ENCODE measurements at places on chromosomes 16 and 17.

DNA sequence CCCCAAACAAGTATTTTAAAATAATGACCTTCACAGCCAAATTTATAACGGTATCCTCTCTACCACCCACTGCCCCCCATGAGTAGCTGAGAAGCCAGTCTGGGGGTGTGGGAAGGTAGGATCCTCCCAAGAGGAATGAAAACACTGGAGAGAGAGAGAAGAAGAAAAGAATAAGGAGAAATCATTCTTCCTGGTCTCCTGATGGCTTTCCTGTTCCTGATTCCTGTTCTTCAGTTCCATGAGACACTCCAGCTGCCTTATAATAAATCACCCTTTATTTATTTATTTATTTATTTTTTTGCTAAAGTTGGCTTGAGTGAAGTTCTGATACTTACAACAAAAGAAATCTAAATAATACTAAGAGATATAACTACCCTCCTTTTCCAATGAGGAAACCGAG is 56.4 kb upstream of the FAM20A start:
- no peak for DNase-seq

- no peak for DNase-seq
Measured at GRCh38 chr17:15957608-15958307, 12.8 kb downstream of the ADORA2B start.

- DNase-seq, result no peak
Measured at GRCh38 chr17:2965621-2966595, 97.5 kb downstream of the OR1D5 start.

- DNase-seq, result no peak
Measured at GRCh38 chr16:7382521-7382920, 49.9 kb downstream of the RBFOX1 start.

- DNase-seq, result no peak
Measured at GRCh38 chr17:56707312-56708219, 114.1 kb downstream of the NOG start.

DNA sequence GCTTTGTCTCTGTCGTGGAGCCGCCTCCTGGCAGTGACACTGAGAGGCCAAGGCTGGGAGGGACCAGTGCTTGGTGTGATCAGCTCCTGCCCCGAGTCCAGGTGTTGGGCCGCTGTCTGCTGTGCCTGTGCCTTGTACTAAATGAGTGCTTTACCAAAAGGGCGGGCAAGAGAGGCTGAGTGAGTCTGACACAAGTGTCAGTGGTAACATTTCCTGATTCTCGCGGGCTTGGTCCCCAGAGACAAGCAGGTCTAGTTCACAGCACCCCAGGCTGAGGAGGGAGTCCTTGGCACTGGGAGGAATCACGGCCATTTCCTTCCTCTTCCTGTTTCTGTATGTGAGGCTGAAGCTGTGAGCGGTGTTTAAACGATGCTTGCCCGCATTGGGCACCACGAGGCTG is 30.2 kb downstream of the PLD6 start:
- DNase-seq, result no peak

DNA sequence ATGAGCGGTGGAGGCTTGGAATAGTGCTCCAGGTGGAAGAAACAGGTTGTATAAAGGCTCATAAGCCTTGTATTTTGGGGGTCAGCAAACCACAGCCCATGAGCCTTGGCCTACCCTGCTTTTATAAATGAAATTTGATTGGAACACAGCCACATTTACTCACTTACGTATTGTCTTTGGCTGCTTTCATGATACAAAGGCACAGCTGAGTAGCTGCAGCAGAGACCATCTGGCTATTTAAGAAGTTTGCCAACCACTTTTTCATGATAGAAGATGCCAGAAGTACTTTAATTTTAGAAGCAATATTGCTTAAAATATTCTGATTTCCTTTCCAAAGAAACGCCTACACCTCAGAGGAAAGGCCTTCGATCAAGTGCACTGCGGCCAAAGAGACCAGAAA is 73.8 kb downstream of the C17orf58 start:
- DNase-seq, result no peak

DNA sequence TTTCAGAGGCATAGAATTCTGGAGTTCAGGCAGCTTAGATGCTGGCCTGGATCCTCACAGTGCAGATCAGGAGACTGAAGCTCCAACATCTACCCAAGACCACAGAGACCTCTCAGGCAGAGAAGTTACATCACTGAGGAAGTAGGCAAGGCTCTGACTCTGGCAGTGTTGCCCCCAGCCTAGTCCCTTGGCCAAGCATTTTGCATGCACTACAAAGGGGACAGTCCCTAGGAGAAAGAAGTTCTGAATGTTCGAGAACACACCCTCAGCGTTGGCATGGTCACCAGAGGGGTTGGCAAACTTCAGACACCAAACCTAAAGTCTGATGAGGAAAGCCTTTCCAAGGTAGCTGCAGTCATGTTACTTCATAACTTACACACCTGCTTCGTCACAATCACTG is 2.5 kb downstream of the RANBP10 start:
- no peak for DNase-seq

DNA sequence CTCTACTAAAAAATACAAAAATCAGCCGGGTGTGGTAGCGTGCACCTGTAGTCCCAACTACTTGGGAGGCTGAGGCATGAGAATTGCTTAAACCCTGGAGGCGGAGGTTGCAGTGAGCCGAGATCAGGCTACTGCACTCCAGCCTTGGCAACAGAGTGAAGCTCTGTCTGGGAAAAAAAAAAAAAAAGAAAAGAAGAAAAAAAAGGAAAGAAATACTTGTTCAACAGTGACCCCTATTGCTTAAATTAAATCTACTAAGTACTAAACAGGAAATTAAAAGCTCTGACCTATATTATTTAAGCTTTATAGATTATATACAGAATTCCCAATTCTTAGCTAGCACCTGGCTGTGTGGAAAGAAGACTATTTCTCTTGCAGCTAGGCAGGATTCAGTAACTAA is 48.9 kb downstream of the FBXL20 start:
- no peak for DNase-seq

GRCh38 chr17:1521086-1521640 is 4.8 kb upstream of the INPP5K start:
- no peak for DNase-seq

- no peak for DNase-seq
Measured at GRCh38 chr16:30539000-30539964, 4.6 kb upstream of the ZNF747 start.

GRCh38 chr16:85653290-85653891 is 35.4 kb downstream of the GINS2 start:
- DNase-seq, result no peak

DNA sequence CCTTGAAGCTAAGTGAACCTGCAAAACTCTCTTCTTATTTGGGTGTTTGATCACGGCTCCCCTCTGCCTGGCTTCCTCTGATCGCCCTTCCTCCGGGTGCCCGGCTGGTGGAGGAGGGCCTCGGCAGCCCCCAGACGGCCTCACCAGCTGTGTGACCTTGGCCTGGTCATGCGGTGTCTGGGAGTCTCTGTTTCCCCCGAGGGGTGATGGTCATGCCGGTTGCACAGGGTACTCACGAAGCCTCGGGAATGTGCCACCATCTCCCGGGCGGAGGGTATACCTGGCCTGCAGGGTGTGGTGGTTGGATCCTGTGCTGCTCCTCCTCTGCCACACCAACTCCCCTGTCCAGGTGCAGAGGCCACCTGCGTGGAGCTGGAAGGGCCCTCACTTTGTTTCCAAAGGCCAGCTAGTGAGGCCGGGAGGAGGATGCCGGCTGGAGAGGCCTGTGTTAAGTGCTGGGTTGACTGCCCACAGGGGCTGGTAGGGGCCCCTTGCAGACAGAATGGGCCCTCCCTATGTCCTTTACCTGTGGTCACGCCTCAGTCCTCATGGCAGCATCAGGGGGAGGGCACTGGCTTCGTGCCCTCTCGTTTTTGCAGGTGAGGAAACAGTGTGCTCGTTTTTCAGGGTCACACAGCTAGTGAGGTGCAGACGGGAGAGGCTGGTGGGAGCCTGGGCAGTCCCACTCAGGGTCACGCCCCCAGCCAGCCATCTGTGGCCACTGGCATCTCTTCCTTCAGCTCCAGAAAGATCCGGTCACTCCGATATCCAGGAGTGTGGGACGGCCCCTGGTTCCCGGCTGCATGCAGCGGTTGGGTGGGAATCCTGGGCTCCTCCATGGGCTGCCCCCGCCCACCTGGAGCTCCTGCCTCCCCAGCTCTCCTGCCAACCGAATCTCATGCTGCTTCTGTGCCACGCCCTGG is 148.5 kb upstream of the GSE1 start:
- DNase-seq, result no peak

- no peak for DNase-seq
Measured at GRCh38 chr16:71258372-71258771, 27.9 kb upstream of the HYDIN start.

- no peak for DNase-seq
Measured at GRCh38 chr17:62995377-62995885, 29.4 kb downstream of the TANC2 start.

GRCh38 chr17:39841134-39841683 is 22.9 kb downstream of the IKZF3 start:
- no peak for DNase-seq

- no peak for DNase-seq
Measured at GRCh38 chr17:8118769-8119580, 661 bp upstream of the ALOXE3 start.

DNA sequence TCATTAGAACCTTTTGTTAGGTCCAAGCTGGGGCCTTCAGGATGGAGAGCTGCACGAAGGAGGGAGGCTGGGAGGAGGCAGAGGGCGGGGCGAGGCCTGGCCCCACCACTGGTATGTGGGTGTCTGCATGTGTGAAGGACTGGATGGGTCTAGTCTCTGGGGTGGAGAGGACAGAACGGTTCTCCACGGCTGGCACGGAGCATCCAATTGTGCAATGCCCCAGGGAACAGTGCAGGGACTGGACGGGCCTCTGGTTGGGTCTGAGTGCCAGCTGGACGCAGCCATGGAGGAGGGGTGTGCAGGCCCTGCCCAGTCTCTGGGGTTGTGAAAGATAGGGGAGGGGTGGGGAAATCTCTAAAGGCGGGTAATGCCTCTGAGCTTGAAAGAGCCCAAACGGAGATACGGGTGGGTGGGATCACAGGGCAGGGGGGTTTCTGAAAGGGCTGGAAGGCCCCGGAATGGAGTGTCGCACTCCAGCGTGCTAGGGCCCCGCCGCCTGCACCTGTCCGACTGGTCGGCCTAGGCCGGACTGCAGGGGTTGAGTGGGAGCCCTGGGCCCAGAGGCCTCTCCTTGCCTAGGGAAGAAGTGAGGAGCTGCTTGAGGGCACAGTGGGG is 1.6 kb downstream of the PPL start:
- DNase-seq, result peak; percentile 15

GRCh38 chr16:63361032-63361624 is 1324.9 kb upstream of the CDH8 start:
- no peak for DNase-seq

DNA sequence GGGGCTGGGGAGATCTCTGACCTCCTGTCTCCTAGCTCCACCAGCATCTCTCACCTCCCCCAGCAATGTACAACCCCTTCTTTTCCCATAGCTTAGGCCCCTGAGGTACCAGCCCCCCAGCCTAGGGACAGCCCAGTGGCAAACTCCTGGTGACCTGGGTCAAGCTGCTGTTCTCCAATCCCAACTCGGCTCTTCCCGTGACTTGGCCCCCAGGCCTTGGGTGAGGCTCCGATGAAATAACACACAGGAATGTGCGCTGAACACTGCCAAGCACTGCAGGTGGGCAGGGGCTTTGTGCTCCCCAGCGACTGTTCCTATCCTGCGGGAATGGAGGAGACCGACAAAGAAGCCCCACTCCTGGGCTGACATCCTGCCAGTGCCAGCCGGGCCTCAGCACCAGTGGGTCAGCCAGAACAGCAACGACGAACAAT is 63.7 kb upstream of the AMZ2 start:
- no peak for DNase-seq

DNA sequence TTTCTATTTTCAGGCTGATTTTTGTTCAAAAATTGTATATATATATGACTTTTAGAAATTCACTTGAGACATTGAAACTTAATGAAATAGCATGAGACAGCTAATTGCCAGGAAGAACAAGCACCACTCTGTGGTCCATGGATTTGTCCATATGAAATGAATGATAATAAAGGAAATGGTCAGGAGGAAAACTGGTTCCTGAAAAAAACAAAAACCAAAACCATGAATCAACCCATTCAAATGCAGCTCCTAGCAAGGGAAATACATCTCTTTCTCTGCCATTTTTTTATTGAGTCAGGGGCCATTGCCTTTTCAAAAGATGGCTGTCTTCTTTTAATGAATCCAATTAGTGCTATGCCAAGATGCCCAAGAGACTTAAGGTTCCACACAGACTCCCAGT is 230.7 kb downstream of the SLC39A11 start:
- DNase-seq, result no peak

GRCh38 chr16:28029387-28030002 is 34.0 kb downstream of the GSG1L start:
- no peak for DNase-seq

DNA sequence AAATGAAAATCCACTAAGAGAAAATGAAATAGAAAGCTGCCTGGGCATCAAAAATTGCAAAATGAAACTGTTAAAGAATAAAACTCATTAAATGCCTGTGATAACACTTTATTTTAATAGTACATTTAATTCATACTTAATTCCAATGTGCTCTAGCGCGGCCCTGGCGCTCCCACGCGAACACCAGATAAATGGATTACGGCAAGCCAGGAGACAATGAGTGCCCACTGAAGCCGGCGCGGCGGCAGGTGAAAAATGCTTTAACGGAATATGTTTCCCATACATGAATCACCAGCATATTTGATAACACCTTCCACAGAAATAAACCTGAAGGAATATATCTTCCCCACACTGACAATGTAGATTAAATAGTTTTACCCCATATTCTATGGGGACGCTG is 245.5 kb downstream of the RBFOX3 start:
- no peak for DNase-seq

DNA sequence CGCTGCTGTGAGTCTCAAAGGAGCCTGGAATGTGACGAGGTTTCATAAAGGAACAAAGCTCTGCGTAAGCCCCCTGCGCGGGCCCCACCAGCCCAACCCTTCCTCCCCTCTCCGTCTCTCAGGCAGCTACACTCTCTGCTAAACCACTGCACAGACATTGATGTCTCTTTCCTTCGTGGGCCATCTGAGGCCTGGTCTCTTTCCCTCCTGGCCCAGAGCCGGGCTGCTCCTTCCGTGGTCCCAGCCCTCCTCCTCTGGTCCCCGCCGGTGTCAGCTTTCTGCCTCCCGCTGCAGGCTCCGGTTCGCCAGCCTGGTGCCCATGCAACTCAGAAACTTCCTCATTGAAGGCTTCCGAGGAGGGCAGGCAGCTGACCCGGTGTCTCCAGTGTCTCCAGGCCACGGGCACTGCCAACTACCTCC is 7.4 kb downstream of the SCARF1 start:
- DNase-seq, result no peak

DNA sequence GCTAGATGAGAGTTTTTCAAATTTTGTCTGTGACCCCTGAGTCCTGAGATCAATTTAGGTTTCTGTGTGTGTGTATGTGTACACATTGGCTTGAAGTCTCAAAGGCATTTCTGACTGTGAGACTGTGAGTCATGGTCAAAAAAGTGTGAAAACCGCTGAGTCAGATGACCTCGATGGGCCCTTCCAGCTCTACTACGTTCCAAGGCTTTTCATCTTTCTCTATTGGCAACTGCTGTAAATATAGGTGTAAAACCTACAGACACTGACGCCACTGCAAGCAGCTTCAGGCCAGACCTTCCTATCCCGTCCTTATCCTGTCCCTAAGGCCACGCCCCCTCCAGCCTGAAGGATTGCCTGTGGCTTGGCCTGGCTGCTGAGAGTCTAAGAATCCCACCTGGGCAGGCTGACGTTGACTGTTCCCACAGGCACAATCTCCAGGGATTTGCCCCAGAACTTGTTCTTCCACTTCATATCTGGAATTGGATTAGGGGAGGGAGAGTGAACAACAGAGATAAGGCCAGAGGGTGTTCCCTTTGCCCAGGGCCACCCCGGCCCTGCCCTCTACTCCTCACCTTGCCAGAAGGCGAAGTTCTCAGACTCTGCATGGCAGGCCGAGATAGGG is 11.3 kb downstream of the OSBPL7 start:
- peak; percentile 74 for DNase-seq

GRCh38 chr16:28182183-28182582 is 29.6 kb downstream of the XPO6 start:
- DNase-seq, result no peak
